Stimulated activated CD4-positive, alpha-beta T cell treated with anti-CD3 and anti-CD28 coated beads, Interleukin-15, amount 100 ng/mL, for 1 hour (primary cell): ENCODE measurements at places on chromosomes 5 and 9.

GRCh38 chr5:68271124-68271523, 55.6 kb downstream of the PIK3R1 start:
- no peak for DNase-seq

DNA sequence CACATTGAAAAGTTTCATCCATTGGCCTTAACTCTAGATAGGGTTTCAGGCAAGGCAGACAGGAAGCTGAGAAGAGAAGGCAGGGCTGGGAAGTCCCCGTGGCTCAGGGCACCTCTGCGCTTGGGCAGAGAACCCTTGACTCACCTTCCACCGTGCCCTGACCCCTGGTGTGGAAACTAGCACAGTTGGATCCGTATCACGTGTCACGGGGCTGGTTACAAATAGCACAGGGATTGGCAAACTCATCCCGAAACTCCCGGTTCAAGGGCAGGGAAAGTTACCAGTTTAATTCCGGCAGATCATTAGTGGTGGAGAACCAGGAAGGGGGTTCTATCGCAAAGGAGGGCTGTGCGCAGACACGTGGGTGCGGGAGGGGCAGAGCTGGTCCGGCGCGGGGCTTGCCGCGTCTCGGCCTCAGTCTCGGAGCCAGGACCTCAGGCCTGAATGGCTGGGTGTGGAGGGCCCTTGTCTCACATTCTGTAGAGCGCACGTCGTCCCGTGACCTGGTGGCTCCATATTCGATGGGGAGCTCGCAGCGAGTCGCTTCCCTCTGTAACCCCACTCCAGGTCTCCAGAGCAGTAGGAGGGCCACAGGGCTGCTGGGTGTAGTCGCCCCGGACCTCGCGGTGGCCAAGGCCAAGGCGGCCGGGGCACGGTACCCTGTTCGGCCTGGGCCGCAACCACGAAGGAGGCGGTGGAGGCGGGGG, 771 bp upstream of the TMEM171 start:
- DNase-seq = no peak

DNA sequence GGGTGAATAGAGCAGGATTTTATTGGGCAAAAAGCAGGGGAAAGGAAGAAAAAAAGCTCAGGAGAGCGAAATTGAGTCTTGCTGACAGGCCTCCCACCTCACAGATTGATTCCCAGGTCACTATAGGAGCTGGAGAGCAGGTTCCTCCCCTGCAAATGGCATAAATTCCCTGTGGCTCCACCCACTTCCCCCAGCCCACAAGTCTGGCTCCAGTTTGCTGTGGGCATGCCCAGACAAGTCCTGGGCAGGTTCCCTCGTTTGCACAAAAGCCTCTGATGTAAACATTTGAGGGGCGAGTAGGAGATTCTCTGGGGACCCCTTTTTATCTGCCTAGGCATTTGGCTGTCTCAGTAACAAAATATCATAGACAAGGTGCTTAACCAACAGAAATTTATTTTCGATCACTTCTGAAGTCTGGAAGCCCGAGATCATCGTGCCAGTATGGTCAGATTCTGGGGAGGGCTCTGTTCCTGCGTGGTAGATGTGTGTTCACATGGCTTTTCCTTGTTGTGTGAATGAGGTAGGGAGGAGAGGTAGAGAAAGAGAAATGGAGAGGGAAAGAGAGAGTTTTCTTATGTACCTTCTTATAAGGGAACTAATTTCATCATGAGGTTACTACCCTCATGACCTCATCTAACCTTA, 614.5 kb downstream of the MAT2B start:
- DNase-seq = no peak

GRCh38 chr9:77829420-77829819, 181.3 kb upstream of the GNA14 start:
- no peak for DNase-seq

DNA sequence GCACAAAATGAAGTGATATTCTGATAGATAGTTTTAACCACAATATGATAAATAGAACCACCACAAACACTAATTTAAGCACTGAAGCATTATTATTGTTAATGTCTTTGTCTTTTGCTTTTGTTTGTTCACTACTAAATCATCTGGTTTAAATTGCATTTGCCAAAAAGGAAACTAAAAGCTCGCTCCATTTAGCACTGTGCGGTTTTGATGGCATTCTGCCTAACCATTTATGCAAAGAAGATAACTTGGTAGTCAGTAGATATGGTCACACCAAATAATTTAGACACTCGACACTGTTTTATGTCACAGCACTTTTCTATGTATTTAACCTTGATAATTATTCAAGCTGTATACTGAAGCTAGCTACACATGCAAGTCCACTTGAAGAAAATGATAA, 849.8 kb upstream of the CDH6 start:
- no peak for DNase-seq

DNA sequence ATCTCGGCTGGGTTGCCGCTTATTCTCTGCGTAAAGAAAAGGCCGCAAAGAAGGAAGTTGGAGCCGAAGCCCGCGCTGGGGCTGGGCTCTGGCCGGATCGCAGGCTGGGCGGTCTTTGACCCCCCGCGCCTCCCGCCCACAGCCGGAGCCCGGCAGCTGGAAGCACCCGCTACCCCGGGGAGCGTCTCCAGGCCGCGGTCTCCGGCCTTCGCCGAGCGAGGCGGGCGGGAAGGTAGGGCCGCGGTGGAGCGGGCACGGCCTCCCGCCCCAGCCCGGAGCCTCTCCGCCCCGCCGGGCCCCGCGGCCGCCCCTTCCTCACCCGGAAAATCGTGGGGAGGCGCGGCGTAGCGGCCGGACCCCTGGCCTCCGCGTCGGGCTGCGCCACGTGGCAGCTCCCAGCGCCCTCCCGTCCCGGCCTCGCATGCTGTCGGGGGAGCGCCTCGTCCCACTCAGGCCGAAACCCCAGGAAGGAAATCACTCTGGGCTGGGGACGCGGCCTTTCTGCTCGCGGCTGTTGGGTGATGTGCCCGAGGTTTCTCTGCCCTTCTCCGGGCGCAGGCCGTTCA, 12.0 kb downstream of the FOXD1 start:
- no peak for DNase-seq
